Activated CD4-positive, alpha-beta T cell treated with anti-CD3 and anti-CD28 coated beads, Interleukin-2, amount 50 U/mL, for 16 hours (primary cell): ENCODE measurements at places on chromosomes 6 and 20.

DNA sequence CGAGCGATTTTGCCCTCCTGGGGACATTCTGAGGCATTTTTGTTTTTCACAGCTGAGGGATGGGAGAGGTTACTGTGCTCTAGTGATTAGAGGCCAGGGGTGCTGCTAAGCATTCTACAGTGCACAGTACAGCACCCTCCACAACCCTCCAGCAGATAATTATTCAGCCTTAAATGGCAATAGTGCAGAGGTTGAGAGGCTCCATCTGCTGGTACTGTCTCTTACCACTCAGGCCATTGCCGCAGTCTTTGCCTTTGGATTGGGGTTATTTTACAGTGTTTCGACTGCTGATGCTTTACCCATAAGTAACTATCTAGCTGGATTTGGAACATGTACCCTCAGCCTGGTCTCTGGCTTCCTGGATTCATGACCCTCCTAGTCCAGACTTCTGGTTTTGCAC, 705.3 kb downstream of the KIF16B start:
- no peak for DNase-seq

DNA sequence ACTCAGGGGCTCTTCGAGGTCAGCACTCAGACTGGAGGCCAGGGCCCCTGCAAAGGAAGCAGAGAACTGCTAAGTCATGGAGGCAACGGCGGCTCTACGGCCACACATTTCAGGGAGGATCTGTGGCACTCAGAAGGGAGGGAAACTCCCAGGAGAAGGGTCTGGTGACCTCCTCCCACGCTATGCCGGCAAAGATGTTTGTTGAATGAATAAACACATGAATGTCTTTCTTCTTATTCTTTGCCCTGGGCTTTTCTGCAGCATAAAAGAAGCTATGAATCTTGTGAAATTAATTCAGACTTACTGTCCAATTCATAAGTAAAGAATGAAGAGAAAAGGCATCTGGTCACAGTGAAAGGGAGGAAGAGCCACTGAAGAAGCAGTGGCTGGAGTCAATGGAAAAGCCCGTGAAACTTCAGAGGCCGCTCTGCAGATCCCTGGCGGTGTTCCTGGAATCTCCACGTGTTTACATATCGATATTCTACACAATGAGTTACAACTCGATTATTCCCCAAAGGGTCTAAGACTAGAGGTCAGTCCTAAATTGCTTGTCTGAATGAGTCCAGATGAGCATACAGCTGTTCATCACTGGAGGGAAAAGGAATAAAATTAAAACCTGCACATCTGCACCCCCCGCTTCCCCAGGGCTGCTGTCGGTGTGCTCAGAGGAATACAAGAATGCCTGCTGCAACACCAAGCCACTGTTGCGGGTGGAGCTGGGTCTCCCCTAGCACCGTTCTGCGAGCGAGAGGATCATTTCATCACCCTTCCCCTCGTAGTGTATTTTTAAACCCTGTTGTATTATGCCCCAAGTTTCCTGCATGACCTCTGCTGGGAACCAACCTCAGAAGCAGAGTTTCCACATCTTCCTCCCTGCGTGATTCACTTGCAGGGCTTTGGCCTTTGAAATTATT, 25.6 kb downstream of the INSM1 start:
- DNase-seq: no peak

DNA sequence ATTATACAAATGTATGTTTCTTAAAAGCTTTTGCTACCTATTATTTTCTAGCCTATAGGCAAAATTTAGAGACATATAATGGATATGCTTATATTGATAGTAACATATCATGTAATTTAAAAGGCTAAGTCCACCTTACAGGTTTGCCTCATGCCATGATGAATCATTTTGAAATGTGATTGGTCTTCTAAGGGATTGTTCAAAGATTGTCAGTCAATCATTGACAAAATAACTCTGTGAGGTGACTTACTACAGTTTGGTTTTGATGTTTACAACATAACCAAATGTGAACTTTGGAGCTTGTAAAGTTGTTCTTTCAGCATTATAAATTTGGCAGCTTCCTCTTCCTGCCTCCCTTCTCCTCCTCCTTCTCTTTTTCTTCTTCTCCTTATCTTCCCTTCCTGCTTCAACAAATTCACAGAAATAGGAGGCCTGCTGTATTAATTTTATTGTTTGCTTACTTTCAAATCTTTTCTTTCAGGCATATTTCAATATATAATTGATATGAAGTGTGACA, 39.7 kb upstream of the ZFP64 start:
- DNase-seq: no peak

GRCh38 chr20:60518022-60518421, 559.8 kb downstream of the CDH26 start:
- no peak for DNase-seq
